ENCODE measurements at places on chromosomes 12 and 14.

GRCh38 chr12:91561301-91561957, 378.8 kb upstream of the DCN start:
- no peak for DNase-seq

DNA sequence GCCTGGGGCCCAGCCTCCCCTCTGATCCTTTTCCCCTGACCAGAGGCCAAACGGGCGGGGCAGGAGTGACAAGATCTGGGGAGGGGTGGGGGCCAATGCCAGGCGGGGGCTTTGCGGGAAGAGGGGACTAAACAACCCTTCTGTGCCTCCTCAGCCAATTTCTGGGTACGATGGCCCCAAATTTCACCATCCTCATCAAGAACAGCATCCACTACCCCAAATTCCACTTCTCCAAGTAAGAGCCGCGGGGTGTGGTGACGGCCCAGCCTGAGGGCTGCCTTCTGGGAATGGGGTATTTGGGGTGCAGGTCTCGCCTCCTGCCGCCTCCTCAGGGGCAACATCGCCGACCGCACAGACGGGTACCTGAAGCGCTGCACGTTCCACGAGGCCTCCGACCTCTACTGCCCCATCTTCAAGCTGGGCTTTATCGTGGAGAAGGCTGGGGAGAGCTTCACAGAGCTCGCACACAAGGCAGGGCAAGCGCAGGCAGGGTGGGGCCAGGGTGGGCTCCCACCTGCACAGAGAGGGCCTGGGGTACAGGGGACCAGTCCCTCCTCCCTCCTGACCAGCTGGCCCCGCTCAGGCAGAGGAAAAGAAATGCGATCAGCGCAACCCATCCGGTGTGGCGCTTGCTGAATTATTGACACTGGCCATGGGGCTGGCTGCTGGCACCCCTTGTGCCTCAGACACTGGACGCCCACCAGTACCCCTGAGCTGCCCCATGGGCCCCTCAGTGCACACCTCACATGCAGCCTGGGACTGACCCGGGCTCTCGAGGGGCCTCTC, 1.7 kb downstream of the P2RX2 start:
- DNase-seq, result no peak

GRCh38 chr12:62977418-62977817, 42.5 kb upstream of the PPM1H start:
- no peak for DNase-seq

DNA sequence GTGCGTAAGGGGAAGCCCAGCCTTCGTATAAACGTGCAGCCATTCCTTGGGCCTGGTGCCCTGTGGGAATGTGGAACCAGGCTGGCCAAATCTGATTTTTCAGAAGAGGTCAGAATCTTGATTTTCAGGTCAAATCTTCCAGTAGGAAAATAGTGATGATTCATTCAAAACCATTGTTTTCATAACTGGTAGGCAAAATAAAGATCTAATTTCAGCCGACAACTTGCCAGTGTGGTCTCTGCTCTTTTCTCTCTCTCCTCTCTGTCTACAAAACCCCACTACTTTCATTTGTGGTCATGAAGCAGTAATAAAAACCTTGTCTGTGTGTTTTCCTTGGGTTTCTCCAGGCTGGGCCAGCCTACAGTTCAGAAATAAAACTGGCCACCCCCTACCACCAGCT, 135.1 kb downstream of the RBM19 start:
- DNase-seq, result no peak

- DNase-seq, result no peak
These were observed 584.6 kb downstream of the ALG10 start for GRCh38 chr12:34606749-34607519.

DNA sequence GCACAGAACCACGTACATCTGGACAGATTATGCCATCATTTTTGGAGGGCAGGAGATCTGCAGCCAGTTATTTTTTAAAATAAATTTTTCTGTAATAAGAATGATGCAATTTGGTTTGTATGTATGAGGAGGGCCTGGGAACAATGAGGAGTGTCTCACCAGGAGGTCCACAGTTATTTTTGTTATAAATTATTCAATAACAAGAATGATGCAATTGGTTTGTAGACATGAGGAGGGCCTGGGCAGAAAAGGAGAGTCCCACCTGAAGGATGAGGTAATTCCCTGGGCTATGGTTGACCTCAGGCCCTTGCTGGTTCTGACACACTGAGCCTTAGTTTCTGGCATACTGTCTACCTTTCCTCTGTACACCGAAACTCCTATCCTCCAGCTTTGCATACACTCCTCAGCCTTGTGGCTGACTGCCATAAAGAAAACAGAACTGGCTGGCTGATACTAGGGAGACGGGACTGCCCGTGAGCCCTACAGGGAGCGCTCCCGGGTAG, 9.0 kb upstream of the DCD start:
- DNase-seq, result no peak

DNA sequence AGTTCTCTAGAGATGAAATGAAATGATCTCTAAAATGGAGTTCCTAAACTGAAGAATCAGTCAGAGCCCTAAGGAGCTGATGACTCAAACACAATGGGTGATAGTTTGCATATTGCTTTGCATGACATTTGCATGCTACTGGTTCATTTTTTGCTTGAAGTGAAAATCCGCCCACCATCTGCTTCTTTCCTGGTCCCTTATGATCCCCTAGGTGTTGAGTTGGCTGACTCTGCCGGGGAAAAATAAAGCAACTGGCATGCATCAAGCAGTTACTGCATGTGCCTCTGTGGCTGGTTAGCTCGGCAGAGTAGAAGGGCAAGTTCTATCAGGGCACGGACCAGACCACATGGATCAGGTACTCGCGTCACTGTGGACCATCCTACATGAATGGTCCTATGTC, 151.1 kb downstream of the PPM1H start:
- DNase-seq, result no peak

GRCh38 chr12:106132175-106133135, 6.3 kb downstream of the NUAK1 start:
- DNase-seq, result no peak

DNA sequence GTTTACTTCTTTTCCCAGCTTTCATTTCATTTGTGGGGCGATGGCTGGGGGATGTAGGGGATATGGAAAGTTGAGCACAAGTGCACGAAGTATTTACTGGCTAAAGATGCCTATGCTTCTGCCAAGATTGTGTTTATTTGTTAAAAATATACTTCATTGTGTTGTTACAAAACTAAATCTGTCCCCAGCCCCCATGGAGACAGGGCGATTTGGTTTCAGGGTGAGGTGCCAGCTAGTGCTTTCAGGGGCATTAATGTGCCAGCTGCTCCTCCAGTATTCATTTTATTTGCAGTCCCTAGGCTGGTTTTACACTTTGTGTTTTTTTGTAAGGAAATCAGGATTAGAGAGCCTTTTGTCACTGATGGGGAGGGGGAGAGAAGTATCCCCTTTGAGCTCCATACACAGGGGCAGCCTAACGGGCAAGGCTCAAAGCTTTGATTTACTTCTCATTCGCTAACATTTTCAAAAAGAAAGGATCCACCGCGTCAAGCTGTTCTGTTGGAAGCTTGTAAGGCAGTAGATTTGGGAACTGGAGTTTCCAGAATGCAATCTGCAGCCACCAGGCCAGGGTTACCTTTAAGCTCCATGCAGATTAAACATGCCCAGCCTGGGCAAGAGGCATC, 198.7 kb upstream of the PLEKHG7 start:
- no peak for DNase-seq

GRCh38 chr12:1206118-1206734, 215.2 kb downstream of the ERC1 start:
- DNase-seq, result no peak

- DNase-seq, result no peak
These were observed 60.0 kb downstream of the BTG1 start for GRCh38 chr12:92085736-92086040.

All from effector CD4-positive, alpha-beta T cell (primary cell).